ENCODE measurements at places on chromosomes 1 and 21. TPM values are rescaled to one million over a fixed set of nuclear protein-coding genes. Genes with fewer than 3 reads are reported as not detected.

Gene MAPKAPK2
- 40.9 TPM for total RNA-seq

Gene NBPF15
- total RNA-seq: 43.6 TPM

Gene PTPRU
- 2.8 TPM for total RNA-seq

Gene CTTNBP2NL
- total RNA-seq: 34.1 TPM

Gene MAP3K7CL
- 7.6 TPM for total RNA-seq

Gene FAM163A
- total RNA-seq: 0.07 TPM

Gene TFF3
- total RNA-seq: not detected

Gene CD164L2
- not detected for total RNA-seq

Gene CNR2
- total RNA-seq: not detected

Gene CTNNBIP1
- total RNA-seq: 48.7 TPM

Gene SPRR2F
- total RNA-seq: not detected

Gene TP73
- total RNA-seq: under 0.01 TPM

Gene RIPPLY3
- total RNA-seq: not detected

Data from pulmonary artery endothelial cell (primary cell).